ENCODE measurements at places on chromosomes 4 and X.

DNA sequence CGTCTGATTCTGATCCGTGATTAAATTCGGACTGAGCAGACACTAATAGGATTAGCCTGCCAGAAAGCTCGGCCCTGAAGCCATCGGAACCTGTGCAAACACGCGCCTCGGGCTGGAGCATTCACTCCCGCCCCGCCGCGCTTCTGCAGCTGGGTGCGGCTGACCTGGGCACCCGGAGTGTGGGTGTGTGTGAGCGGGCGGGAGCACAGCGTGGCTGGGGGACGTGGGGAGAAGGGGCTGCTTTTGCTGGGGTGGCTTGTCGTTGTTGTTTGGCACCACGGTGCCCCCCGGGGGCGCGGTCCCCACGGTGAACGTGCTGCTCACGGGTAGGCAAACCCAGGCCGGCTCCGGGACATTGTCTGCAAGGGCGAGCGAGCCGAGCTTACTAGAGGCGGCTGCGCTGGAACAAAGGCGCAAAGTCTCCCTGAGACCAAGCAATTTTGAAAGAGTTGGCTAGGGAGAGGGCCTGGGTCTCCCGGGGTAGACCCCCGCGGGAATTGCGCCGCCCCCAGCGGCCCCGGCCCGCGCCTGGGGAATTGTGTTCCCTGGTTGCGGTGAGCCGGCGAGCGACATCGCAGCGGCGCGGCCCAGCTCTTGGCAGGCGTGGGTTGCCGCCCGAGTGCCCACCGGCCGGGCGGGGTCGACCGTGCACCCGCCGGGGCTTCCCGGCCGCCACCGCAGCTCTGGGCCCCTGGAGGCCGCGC, 1.4 kb downstream of the MAMLD1 start:
- no peak for DNase-seq

- DNase-seq, result no peak
Measured at GRCh38 chr4:77859256-77859655, 3.4 kb upstream of the MRPL1 start.

DNA sequence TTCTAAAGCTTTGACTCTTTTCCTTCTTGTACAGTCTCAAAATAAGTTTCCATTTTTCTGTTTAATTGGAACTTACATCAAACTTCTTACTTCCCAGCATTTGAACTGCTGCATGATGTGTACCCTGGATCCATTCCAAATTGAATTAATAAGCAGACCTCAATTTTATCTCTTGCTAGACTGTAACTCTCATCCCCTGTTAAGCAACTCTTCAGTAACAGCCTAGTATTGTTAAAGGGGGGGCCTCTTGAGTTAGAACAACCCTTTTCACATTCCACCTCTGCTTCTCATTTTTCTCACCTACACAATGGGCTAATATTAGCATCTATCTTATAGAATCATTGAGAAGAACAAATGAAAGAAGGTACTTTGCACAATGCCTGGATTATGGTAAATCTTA, 169.4 kb downstream of the IL1RAPL1 start:
- DNase-seq, result no peak

GRCh38 chr4:2824836-2825381, 18.7 kb upstream of the ADD1 start:
- peak; percentile 9 for DNase-seq

GRCh38 chr4:126603825-126604224, 1028.9 kb upstream of the INTU start:
- DNase-seq, result no peak

- no peak for DNase-seq
Measured at GRCh38 chrX:6311540-6311939, 82.9 kb upstream of the NLGN4X start.

- DNase-seq, result no peak
Measured at GRCh38 chrX:122626871-122627270, 557.2 kb upstream of the GRIA3 start.

- DNase-seq, result no peak
Measured at GRCh38 chr4:86334020-86334750, 25.7 kb downstream of the MAPK10 start.

GRCh38 chrX:119401569-119401968, 2.4 kb downstream of the SLC25A43 start:
- no peak for DNase-seq

GRCh38 chr4:41839916-41840854, 91.7 kb upstream of the PHOX2B start:
- no peak for DNase-seq

- DNase-seq, result no peak
Measured at GRCh38 chrX:51440365-51440764, 56.0 kb downstream of the NUDT11 start.

- no peak for DNase-seq
Measured at GRCh38 chrX:135095715-135096114, 24.6 kb downstream of the ETDB start.

- DNase-seq, result no peak
Measured at GRCh38 chr4:26717332-26717731, 133.4 kb downstream of the TBC1D19 start.

- DNase-seq, result no peak
Measured at GRCh38 chr4:185456131-185456530, 15.4 kb downstream of the CCDC110 start.

- no peak for DNase-seq
Measured at GRCh38 chrX:18360867-18361266, 6.4 kb upstream of the SCML2 start.

DNA sequence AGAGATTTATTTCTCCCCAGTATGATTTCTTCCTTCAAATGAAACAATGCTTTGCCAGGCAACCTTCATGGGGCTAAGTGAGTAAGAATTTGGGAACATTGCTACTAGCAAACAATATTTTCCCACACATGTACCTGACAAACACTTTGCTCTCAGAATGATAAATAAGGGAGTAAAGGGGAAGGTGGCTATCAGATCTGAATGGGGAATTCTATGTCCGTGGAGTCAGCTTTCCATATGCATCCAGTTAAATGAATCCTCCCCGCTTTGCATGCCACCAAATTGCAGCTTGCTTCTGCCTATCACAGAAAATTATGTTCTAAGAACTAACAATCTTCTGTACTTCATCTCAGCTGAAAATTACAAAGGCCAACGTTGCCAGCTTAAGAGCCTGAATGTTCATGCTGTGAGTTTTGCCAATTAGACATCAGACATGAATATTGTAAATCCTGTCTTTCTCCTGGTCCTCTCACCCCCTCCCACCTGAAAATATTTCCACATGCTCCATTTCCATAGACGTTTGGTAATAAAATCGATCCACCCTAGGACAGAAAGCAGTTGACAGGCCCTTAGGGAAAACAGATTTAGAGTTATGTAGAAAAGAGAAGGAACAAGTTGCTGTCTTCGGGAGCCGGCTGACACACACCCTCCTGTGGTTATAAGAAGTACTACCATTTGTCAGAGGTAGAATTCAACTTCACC, 6.3 kb downstream of the MEPE start:
- DNase-seq, result peak; percentile 14

DNA sequence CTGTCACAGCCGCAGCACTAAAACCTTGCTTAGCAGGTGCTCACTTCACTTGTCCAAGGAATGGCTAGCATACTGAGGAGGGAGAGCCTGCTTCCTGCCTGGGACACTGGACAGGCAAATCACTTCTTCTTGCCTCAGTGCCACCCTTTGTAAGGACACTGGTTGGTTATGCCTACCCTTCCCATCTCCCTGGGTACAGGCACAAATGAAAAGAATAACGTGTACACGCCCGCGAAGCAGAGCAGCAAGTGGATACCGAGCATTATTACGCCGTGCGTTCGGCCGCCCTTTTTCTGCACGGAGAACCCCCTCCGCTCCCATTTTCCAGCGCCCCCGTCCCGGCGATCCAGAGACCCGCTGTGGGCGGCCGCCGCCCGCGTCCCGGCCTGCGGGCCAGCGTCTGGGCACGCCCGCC, 338 bp upstream of the KLHL2 start:
- no peak for DNase-seq

- DNase-seq, result no peak
Measured at GRCh38 chrX:50719614-50720013, 94.4 kb downstream of the SHROOM4 start.

DNA sequence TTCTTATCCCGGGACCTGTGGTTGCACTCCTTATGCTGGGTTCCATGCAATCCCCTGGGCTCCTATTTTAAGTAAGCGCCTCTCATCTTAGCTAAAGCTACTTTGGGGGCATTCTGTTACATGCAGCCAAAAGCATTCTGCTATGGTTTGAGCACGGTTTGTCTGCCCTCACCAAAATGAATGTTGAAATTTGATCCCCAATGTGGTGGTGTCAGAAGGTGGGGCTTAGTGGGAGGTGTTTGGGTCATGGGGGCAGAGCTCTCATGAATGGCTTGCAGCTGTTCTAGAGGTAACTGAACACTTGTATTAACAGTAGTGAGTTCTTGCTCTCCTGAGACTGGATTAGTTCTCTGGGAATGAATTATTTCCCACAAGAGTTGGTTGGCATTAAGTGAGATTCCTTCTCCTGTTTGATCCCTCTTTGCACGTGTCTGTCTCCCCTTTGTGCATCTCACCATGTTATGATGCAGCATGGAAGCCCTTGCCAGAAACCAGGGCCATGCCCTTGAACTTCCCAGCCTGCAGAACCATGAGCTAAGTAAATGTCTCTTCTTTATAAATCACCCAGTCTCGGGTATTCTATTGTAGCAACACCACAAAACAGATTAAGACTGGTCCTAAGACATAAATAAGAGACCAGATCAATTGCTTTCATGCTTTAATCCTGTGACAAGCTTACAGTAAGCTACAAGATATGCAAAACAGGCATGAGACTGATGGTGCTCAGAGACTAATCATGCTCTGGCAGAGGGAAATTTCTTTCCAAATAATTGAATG, 141.8 kb downstream of the TSPAN5 start:
- DNase-seq, result no peak

DNA sequence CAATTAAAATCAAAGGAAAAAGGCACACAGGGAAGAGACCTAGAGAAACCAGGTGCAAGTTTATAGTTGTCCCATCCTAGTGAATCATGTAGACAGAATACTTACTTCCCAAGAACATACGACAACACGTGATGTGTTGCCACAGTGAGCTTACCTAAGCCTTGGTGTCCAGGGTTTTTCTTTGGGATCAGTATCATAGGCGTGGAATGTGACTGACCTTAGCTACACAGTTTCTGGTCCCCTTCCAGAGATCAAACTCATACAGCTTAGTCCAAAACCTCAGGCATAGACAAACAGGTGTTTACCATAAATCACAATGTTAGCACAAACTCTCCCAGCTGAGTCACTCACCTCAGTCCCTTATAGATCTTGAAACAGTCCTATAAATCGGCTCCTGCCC, 17.7 kb downstream of the SLC25A31 start:
- DNase-seq, result no peak

DNA sequence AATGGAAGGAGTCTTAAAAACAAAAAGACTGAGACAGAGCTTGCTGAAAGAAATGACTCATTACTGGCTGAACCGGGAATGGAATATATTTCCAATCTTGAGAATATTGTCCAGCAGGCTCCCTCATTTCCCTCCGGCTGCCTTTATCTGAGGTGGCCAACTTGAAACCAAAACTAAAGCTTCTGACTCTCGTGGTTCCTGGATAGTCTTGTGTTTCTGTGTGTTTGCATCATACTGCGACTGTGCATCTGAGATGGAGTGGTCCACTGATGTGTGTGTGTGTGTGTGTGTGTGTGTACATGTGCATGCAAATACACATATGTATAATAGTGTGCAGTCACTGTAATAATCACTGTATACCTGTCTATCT, 145.6 kb upstream of the SCML1 start:
- DNase-seq, result no peak

DNA sequence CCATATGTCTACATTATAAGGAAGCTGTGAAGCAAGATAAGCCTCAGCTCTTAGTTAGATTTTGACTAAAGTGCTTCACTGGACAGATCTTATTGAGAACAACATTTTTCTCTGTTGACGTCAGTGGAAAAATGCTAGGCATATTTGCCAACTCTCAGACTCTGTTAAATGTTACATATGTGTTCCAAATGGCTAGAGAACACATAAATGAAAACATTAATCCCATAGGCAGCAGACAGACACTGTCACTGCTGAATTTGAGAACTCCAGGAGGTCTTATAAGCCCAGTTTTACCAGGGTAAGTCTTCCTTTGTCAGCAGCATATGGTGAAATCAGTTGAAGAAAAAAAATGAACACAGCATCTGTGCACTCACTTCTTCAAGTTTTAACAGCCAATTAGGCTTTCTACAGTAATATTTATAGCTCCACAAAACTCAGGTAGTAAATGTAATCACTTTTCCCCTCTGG, 186.9 kb downstream of the CAMK2D start:
- DNase-seq, result no peak

DNA sequence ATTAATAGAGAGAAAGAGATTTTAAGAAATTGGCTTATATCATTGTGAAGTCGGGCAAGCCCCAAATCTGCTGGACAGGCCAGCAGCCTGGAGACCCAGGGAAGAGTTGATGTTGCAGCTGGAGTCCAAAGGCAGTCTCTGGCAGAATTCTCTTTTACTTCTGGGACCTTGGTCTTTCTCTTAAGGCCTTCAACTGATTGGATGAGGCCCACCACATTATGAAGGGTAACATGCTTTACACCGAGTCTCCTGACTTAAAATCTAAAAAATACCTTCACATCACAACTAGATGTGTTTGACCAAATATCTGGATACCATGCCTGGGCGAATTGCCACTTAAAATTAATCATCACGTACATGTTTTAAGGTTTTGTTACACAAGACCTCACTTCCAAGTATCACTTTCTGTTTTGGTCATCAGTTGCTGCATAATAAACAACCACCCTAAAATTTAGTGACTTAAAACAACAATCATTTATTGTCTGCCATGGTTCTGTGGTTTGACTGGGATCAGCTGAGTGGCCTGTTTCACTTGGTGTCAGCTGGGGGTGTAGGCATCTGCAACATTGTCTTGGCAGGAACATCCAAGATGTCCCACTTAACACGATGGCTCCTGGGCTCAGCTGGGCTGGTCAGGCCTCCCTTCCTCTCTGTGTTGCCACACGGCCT, 3.4 kb downstream of the CD38 start:
- DNase-seq, result no peak

- no peak for DNase-seq
Measured at GRCh38 chr4:41930139-41930831, 4.9 kb upstream of the TMEM33 start.

DNA sequence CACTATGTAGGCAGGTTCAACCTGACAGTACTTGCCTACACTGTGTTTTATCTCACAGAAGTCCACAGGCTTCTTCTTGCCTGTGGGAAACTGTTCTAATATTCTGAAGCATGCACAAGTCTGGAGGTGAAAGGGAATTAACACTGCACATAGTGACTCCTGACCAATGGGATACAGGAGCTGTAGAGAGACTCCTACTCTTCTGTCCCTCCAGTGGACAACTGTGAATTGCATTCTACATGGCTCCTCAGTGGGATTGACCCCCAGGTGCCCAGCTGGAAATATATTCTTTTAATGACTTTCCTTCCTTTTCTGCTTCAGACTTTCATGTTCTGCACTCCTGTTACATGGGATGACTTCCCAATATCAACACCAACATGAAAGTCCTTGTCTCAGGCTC, 8.2 kb upstream of the YIPF6 start:
- no peak for DNase-seq

GRCh38 chr4:61451935-61452334, 251.8 kb downstream of the ADGRL3 start:
- no peak for DNase-seq

Measured in gastrocnemius medialis (tissue), 4 donors.